ENCODE measurements at places on chromosomes 16 and 17.

DNA sequence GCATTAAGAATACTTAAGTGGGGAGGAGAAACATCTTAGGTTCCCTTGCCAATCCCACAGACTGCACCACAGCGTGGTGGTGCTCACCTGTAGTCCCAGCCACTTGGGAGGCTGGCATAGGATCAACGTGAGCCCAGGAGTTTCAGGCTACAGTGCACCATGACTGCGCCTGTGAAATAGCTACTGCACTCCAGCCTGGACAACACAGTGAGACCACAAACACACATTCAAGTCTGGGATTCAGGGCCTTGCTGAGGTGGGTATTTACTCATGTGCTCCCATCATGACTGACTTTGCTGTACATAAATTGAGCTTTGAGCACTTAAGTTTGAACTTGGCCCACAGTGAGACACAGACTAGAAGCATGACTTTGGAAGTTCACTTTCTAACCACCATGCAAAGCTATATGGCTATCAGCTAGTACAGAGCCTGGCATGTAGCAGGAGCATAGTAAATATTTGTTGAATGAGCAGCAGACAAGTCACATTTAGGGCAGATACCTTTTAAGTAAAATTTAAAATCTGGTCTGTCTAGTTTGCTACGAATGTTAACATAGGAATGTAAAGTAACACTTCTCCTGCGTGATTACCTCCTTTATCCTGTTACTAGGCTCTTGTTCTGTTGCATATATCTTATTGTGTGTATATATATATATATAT is 33.5 kb downstream of the CEP95 start:
- DNase-seq, result no peak

DNA sequence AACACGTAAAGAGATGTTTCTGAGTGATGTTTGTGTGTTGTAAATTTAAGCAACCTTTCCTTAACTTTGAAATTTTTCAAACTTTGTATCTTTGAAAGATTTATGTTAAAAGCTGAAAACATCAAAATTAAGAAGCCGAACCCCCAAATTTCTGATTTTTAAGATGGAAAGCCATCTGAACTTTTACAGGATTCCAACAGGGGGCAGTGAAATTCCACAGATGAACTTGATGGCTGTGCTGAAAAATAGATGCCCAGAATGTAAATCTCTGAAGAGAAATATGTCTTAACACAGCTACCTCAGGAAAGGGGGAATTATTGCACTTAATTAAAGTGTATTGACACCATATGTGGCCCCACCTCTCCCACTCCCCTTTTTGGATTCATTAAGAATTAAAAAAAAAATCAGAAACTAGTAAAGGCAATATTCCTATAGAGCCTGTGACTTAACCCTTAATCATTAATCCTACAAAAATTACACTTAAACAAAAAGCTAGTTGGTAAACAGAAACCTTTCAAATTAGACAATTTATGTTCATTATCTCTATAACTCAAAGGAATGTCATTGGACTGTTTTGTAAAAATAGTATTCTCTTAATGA is 597.9 kb downstream of the KCNJ2 start:
- no peak for DNase-seq

- no peak for DNase-seq
Measured at GRCh38 chr17:73547790-73548189, 96.5 kb downstream of the SDK2 start.

DNA sequence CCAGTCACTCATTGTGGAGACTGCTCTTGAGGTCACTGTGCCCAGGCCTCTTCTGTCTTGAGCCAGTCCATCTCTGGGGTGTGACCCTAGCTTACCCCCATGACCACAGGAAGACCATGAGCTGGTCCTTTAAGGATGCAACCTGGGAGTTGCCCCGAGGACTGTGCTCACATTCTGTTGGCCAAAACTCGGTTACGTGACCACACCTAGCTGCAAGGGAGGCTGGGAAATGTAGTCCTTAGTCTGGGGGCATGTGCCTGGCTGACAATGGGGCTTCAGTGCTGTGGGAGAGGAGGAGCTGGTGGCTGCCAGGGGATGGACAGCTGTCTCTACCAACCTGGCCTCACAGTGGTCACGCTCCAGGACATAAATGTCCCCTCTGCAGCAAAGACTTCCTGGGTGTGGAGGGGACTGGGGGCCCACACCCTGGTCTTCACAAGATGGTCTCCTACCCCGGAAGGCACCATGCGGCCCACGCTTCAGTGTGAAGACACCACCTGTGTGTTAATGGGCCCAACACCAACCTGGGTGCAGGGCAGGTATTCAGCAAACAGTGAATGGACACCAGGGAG is 55.4 kb downstream of the JPH3 start:
- no peak for DNase-seq

DNA sequence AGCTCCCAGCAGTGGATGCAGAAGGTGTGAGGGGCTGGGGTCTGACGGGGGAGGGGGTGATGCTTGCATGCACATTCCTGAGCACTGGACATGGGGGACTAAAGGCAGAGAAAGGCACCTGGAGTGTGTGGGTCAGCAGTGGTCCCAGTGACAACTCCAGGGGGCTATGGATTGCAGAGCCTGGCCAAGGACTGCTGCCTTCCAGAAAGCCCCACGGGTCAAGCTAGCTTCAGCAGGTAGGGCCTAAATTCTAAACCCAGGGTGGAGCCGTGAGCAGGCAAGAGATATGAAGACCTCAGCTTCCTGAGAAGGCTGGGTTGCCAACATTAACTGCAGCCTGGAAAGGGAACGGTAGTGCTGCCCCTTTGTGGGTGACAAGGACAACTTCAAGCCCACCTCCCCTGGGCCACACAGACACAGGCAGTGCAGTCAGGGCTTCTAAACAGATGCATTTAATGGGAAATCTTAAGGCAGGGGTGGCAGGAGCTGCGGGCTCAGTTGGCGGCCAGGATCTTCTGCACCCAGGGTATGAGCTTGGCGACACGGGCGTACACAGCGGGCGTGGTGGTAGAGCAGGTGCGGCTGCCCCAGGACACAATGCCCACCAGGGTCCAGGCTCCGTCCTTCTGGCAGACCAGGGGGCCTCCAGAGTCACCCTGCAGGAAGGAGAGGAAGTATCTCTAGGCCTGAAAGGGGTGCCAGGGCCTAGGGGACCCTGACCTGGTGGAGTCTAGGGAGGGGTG is 3.1 kb downstream of the CTRB2 start:
- DNase-seq, result no peak

- no peak for DNase-seq
Measured at GRCh38 chr17:43360376-43360738, 38.4 kb upstream of the ARL4D start.

- no peak for DNase-seq
Measured at GRCh38 chr17:67276075-67276474, 31.1 kb upstream of the HELZ start.

GRCh38 chr17:31564291-31564690 is 172.8 kb downstream of the RAB11FIP4 start:
- DNase-seq, result no peak

- DNase-seq, result no peak
Measured at GRCh38 chr16:56606476-56607108, 1.8 kb upstream of the MT2A start.

DNA sequence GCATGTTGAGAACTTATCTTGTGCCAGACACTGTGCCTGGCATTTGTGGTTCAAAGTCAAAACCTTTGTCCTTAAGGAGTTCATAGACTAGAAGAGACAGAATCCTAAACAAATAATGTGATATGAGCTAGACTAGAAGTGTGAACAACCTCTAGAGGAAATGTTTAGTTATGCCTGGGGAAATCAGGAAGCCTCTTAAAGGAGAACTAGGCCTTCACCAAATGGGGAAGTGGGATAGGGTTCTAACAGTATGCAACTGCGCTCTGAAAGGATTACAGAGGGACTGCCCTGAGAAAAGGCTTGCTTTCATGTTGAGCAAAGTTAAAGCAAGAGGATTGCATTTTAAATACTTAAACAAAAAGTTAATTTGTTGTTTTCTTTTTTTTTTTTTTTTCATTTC is 4.9 kb downstream of the RUNDC1 start:
- DNase-seq, result peak; percentile 80

- DNase-seq, result no peak
Measured at GRCh38 chr16:6375465-6376075, 957.1 kb upstream of the RBFOX1 start.

- DNase-seq, result no peak
Measured at GRCh38 chr17:70119983-70120382, 45.0 kb downstream of the KCNJ16 start.

GRCh38 chr16:84643180-84643583 is 5.1 kb upstream of the KLHL36 start:
- DNase-seq, result no peak

DNA sequence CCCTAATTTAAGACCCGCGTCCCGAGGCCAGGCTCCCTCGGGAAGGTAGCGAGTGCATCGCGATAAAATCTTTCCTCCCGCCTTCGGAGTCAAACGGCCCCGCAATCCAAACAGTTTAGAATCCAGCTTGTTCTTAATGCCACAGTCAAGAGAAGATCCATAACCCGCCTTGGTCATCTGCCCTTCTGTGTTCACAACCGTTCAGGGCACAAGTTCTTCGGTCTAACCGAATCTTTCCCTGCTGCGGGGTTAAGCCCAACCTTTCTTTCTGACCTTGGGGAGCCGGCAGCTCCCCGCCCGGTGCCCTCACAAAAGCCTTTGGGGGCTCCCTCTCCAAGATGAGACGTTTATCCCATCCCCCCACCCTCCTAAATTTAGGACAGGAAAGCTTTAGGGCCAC is 30.3 kb downstream of the CPSF4L start:
- DNase-seq, result no peak

DNA sequence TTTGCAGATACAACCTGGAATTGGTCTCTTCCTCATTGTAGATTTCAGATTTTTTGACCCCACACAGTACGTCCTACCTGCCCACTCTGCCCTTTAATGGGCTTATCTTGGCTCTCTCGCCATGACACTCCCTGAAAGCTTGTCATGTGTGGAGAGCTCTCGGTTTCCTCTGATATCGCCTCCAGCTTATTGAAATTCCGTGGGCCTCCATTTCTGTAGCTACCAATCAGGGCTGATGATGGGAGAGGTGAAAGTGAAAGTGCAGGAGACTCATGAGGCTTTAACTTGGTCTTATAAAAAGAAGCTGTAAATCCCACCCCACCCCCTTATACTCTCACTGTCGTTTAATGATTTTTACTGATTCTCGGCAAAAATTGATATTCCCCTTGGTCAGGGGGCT is 17.7 kb downstream of the HOXB1 start:
- DNase-seq, result no peak

GRCh38 chr17:40460604-40460967 is 17.3 kb downstream of the IGFBP4 start:
- DNase-seq, result no peak

GRCh38 chr17:80773243-80773991 is 218.2 kb upstream of the CHMP6 start:
- DNase-seq, result no peak

- DNase-seq, result no peak
Measured at GRCh38 chr16:77548766-77549165, 113.9 kb upstream of the ADAMTS18 start.

GRCh38 chr16:79598348-79599181 is 2.0 kb downstream of the MAF start:
- no peak for DNase-seq

Measured in GM12864 (cell line).